ENCODE measurements at places on chromosomes 4 and X.
A peak's percentile ranks its signal among the peaks of the same experiment; 100 is the strongest.

DNA sequence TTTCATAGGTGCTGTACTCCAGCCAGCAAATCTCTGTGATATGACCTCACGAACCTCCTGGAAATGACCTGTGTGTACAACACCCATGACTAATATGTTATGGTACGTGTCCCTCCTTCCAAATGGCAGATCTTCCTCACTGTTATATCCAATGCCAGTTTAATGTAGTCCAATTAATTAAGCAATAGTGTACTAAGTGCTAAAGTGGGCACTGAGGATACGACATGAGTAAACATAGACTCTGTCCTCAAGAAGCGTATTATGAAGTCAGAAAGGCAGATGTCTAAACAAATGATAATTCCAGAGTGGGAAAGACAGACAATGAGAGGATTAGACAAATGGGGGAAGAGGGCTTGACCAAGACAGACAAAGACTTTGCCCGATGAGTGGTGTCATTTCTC, 33.9 kb downstream of the GPRIN3 start:
- H3K27me3 ChIP-seq: no peaks in the 10 kb centered on the region
- DNase-seq: no peak
- no peak overlapping the region for H3K27ac ChIP-seq

DNA sequence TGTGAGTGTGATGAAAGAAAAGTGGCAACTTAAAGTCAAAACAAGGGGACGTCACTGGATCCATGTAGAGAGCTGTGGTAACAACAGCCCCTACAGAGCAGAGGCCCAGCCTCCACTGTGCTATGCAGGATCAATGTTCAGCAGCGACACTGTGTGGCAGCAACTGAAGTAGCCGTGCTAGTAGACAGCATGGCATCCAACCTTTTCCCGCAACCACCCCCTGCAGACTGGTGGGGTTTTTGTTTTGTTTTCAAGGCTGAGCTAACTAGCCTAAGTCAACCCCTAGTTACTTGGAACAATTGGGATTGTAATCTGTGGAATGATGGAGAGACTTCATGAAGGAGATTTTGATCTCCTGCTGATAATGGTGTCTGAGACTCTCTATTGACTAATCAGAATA, 44.4 kb upstream of the PPARGC1A start:
- no peak overlapping the region for H3K27ac ChIP-seq
- DNase-seq: no peak
- no peaks in the 10 kb centered on the region for H3K36me3 ChIP-seq
- H3K4me1 ChIP-seq: peaks cover 15% of the 10 kb centered on the region
- H3K4me3 ChIP-seq: no peak overlapping the region

DNA sequence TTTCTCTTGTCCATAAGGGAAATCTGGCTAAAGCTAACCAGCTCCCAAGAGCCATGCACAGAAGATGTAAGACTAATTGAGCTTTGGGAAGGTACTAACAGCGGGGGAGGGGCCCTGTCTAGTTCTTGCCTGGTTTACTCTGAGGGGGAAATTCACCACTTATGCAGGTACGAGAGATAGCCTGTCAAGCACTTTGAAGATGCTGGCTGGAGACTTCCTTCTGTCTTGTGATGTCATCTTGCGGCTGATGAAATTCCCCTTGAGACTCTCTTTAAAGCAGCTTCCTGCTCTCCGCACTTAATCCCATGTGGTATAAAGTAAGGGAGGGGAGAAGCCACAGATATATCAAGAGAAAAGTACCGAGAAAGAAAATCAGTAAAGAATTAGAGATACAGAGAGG, 345.3 kb downstream of the MAPK10 start:
- H3K4me3 ChIP-seq: no peak overlapping the region
- no peak for DNase-seq
- H3K36me3 ChIP-seq: no peaks in the 10 kb centered on the region
- peaks cover 7% of the 10 kb centered on the region for H3K27me3 ChIP-seq
- peaks cover 16% of the 10 kb centered on the region for H3K4me1 ChIP-seq

- H3K4me3 ChIP-seq: peak overlapping the region; percentile 23
- H3K4me1 ChIP-seq: peaks cover 28% of the 10 kb centered on the region
- no peak overlapping the region for H3K27ac ChIP-seq
- no peaks in the 10 kb centered on the region for H3K27me3 ChIP-seq
- H3K36me3 ChIP-seq: no peaks in the 10 kb centered on the region
These were observed 103.7 kb upstream of the TENM3 start for GRCh38 chr4:182139491-182139890.

GRCh38 chr4:94726524-94727123, 31.1 kb upstream of the BMPR1B start:
- DNase-seq: no peak
- H3K4me1 ChIP-seq: no peaks in the 10 kb centered on the region
- H3K27me3 ChIP-seq: no peaks in the 10 kb centered on the region
- no peaks in the 10 kb centered on the region for H3K36me3 ChIP-seq

GRCh38 chr4:183747931-183748670, 89.0 kb downstream of the TRAPPC11 start:
- no peak overlapping the region for H3K4me3 ChIP-seq
- no peak overlapping the region for H3K27ac ChIP-seq
- H3K4me1 ChIP-seq: no peaks in the 10 kb centered on the region
- DNase-seq: no peak

- peaks cover 27% of the 10 kb centered on the region for H3K4me1 ChIP-seq
- DNase-seq: no peak
- no peak overlapping the region for H3K4me3 ChIP-seq
These were observed 51.9 kb downstream of the CCNI start for GRCh38 chr4:77023920-77024319.

DNA sequence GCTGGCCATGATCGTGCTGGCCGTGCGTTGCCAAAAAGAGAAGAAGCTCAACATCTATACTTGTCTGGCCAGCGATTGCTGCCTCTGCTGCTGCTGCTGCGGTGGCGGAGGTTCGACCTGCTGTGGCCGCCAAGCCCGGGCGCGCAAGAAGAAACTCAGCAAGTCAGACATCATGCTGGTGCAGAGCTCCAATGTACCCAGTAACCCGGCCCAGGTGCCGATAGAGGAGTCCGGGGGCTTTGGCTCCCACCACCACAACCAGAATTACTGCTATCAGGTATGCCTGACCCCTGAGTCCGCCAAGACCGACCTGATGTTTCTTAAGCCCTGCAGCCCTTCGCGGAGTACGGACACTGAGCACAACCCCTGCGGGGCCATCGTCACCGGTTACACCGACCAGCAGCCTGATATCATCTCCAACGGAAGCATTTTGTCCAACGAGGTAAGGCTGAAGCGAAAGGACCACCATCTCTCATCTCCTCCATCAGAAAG, 3.3 kb downstream of the PCDH10 start:
- H3K27me3 ChIP-seq: no peaks in the 10 kb centered on the region
- H3K36me3 ChIP-seq: no peaks in the 10 kb centered on the region
- no peak overlapping the region for H3K27ac ChIP-seq
- DNase-seq: peak; percentile 43
- H3K4me1 ChIP-seq: peaks cover 34% of the 10 kb centered on the region
- peak overlapping the region; percentile 90 for H3K4me3 ChIP-seq

DNA sequence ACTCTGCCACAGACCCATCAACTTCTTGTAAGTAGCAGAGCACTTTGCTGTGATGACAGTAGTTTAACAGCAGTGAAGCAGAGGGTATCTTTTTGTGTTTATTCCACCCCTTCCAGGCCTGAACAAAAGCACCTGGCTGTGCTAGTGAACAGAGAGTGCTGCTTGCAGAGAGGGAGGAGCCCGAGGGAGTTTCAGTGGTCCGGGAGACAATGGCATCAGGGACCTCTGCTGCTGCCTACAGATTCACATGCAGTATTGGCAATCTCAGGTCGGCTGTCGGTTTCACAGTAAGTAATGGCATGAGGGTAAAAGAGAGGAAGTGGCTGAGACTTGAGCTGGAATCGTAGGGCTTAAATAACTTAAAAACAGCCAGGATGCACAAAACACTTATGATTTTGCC, 755.8 kb downstream of the RPA4 start:
- H3K4me3 ChIP-seq: no peak overlapping the region
- DNase-seq: no peak
- H3K27ac ChIP-seq: no peak overlapping the region
- no peaks in the 10 kb centered on the region for H3K27me3 ChIP-seq
- H3K4me1 ChIP-seq: no peaks in the 10 kb centered on the region
